ENCODE measurements at places on chromosomes 5 and 9.

- DNase-seq, result no peak
Measured at GRCh38 chr5:179805070-179805528, 1.6 kb downstream of the MGAT4B start.

DNA sequence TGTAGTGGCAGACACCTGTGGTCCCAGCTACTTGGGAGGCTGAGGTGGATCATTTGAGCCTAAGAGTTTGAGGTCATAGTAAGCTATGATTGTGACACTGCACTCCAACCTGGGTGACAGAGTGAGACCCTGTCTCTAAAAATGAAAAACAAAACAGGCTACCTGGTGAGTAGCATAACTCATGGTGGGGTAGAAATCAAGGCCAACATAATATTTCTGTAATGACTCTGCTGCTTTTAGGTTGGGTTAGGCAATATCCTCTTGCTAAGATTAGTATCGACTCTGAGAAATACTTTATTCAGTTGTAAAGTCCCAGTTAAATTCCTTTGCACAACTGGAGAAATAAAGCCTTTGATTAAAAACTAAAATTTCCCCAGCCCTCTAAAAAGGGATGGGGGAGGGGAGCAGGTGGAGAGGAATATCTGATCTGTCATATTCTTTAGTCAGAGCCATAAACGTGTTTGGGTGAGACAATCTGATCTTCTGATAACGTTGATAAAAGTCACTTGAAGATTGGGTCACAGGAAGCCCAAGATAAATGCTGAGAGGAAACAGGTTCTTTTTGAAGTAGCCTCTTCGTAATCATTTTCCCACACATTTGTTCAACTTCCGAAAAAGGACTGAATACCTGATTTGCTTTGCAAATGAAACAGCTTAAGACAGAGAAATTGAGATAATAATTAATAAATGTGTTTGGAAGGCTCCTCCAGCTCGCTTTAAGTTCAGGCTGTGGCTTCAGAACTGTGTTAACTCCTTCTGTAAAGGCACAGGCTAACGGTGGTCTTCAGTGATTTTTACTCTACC, 14.9 kb downstream of the IL4 start:
- DNase-seq, result no peak

DNA sequence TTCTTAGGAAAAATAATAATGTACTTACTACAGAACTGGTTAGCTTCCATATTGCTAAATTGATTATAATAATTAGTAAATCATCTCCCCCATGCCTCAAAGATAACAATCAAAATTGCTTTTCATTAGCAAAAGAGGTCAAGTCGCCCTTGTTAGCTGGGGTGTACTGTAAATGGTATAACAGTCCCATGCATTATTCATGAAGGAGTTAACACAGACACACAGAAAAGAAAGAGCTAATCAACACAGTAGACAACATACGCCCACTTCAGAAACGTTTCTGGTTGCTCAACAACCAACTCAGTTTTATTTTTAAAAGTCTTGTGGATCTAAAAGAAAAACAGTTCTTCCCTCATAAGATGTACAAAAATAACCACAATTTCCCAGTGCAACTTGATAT, 100.2 kb downstream of the MPDZ start:
- no peak for DNase-seq

- no peak for DNase-seq
Measured at GRCh38 chr9:8114826-8115225, 315.2 kb upstream of the DMAC1 start.

DNA sequence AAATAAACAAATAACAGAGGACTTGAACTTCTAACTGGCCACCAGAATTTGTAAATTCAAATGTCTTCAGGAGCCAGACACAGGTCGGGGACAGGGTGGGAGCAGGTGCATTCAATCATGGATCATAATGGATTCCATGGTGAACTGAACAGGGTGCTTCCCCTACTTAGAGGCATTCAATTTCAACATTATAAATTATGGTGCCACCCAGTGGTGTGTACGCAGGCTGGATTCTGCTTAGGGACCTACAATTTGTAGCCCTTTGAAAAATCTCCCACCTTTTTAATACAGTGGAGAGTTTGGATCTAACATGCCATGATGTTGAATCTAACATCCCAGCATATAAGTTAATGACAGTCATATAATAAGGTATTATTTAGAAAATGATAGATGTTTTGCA, 22.3 kb downstream of the KLF9 start:
- peak; percentile 19 for DNase-seq

DNA sequence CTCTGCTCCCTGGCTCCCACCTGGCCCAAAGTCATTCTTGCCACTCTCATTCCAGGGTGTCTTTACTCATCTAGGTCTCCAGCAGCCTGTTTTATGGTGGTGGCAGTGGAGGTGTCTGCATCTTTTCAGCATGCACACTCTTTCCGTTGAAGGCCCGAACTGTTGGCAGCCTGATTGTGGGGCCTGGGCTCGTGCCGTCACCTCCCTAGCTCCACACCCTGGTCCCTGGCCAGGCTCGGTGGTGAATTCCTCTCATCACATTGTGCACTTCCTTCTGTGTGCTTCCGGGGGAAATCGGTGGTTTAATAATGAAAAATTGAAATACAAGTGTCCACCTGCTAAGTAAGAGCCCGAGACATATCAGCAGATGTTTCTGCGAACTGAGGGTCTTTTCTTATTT, 214.3 kb downstream of the TRIO start:
- no peak for DNase-seq

DNA sequence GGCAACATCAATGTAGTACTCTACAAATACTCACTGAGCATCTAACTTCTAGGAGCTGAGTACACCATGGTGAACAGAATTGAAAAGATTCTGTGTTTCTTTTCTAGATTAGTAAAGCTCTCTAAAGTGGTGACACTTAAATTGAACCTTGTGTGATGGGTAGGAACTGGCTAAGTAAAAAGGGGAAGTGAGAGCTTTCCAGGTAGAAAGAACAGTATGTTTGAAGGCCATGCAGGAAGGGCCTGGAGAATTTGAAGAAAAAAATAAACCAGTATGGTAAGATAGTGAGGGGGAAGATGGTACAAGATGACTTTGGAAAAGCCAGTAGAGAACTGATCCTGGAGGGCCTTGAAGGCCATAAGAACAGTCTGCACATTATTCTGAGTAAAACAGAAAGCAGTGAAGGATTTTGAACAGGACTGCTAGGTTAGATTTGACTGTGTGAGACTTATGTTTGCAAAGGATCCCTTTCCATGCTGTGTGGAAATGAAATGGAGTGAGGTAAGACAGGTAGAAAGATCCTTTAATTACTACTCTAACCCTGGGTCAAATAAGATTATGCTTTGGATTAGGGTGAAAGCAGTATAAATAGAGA, 46.7 kb upstream of the UBQLN1 start:
- no peak for DNase-seq

DNA sequence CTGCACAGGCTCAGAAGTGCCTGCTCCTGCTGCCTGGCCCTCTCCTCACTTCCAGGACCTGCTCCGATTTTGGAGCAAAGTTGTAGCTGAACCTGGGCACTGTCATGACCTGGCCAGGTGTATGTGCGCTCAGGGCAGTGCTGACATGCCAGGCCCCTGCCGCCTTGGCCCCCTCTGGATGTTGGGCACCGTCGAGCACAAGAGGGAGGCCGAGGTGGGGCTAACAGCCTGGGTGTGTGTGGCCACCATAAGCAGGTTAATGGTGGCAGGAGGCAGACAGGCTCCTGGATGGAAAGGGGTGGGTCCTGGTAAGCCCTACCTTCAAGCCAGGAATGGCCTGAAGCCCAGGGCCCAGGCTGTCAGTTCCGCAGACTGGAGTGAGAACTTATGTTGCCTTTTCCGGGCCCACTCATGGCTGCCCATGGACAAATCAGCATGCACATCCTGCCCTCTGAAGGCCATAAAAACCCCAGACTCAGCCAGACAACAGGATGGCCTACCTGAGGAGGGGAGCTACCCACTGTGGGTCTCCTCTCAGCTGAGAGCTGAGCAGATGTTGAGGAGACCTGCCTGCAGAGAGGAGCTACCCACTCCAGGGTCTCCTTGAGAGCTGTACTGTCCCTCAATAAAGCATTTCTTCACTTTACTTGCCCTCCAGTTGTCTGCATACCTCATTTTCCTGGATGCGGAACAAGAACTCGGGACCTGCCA, 66.2 kb downstream of the NACC2 start:
- no peak for DNase-seq

- DNase-seq, result no peak
Measured at GRCh38 chr5:61410811-61411210, 78.8 kb downstream of the ZSWIM6 start.

GRCh38 chr9:35844628-35845270, 15.7 kb downstream of the TMEM8B start:
- no peak for DNase-seq

GRCh38 chr9:130042406-130042884, 544 bp downstream of the FNBP1 start:
- DNase-seq, result no peak

GRCh38 chr5:63953217-63953616, 9.0 kb downstream of the HTR1A start:
- peak; percentile 15 for DNase-seq

GRCh38 chr5:128146671-128147070, 63.1 kb downstream of the SLC12A2 start:
- DNase-seq, result no peak

DNA sequence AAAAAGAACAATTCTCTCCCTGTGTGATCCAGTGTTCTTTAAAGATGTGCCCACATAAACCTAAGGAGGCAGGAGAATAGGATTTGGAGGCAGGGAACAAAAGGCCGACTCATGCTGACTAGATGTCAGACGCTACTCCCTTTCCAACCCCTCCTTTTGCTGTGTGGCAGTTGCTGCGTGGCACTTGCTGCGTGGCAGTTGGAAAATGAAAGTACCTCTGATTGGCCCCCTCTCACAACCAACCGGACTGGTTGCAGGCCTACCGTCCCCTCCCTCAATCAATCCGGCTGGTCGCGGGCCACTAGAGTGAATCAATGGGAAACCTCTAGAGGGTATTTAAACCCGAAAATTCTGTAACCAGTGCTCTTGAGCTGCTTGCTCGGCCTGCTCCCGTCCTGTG, 551.0 kb downstream of the KIF4B start:
- no peak for DNase-seq
